ENCODE measurements at places on chromosomes 16 and 17.
A peak's percentile ranks its signal among the peaks of the same experiment; 100 is the strongest.

DNA sequence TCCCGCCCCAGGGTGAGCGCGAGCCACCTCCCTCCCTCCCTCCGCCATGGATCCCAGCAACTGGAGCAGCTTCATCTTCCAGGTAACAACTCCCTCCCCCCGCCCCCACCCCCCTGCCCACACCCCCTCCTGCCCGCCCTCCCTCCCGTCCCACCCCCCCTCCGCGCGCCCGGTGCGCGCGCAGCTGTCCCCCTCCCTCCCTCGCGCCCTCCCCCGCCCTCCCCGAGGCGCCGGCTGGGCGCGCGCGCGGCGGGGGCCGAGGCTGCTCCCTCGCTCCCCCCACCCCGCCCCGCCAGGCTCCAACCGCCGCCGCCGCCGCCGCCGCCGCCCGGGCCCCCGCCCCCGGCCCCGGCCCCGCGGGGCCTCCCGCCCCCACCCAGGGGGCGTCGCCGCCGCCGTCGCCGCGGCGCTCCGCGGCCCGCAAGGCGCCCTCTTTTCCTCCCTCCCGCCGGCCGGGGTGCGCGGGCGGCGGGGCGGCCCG, at the start of gene MAZ:
TSS of gene MAZ (plus strand) at position 431 of the 481 bp plus-strand sequence. CDS start 173 bp downstream, outside the sequence.
- DNase-seq = no peak

DNA sequence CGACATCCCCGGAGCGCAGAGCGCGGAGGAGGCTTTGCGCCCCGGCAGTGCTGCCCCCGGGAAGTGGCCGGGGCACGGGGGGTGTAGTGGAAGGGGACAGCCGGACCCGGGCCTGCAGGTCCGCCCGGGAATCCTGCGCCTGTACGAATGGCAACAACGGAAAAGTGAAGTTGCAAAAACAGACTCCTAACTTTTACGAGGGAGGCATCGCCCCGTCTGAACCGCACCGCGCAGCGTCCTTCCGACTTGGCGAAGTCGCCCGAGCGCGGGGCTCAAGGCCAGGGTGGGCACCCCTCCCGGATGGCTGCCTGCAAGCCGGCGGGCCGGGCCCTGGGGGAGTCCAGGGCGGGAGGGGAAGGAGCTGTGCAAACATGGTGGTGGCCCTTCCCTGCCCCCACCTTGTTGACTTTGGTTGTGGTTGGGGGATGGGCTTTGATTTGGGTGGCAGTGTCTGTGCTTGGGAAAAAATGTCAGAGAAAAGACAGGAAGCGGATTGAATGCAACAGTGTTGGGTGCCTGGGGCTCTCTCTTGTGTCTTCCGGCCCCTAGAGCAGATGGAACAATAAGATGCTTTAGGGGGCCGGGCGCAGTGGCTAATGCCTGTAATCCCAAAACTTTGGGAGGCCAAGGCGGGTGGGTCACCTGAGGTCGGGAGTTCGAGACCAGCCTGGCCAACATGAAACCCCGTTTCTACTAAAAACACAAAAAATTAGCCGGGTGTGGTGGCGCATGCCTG, 675 bp downstream of the RNF213 start:
- peak; percentile 84 for DNase-seq

- DNase-seq = no peak
Measured at GRCh38 chr17:50518384-50519023, 10.3 kb downstream of the MYCBPAP start.

DNA sequence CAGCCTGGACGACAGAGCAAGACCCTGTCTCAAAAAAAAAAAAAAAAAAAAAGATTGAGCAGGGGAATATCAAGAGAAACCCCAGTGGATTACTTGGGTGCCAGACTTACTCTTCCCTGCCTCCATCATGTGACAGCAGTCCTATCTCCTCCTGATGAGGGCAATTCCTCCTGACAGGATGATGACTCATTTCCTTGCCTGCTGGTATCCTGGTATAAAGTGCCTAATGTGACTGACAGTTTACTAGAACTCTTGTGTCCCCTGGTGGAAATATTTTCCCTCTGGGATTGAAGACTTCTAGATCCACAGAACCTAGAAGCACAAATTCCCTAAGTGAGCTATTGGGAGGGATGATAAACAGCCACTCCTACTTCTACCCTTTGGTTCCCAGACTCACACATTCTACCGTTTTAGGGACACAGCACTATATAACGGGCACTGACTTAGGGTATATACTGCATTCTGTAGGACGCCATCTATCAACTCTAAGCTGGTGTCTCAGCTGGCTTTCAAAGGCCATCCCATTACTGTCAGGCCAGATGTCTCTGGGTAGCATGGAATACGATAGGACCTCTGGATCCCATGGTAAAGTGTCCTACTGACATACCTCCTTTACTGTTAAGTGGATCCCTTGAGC, 114.6 kb upstream of the MED13 start:
- DNase-seq = no peak

- no peak for DNase-seq
Measured at GRCh38 chr16:16108759-16109158, 114.5 kb downstream of the ABCC6 start.

- no peak for DNase-seq
Measured at GRCh38 chr17:34113089-34113488, 142.0 kb upstream of the CCL2 start.

DNA sequence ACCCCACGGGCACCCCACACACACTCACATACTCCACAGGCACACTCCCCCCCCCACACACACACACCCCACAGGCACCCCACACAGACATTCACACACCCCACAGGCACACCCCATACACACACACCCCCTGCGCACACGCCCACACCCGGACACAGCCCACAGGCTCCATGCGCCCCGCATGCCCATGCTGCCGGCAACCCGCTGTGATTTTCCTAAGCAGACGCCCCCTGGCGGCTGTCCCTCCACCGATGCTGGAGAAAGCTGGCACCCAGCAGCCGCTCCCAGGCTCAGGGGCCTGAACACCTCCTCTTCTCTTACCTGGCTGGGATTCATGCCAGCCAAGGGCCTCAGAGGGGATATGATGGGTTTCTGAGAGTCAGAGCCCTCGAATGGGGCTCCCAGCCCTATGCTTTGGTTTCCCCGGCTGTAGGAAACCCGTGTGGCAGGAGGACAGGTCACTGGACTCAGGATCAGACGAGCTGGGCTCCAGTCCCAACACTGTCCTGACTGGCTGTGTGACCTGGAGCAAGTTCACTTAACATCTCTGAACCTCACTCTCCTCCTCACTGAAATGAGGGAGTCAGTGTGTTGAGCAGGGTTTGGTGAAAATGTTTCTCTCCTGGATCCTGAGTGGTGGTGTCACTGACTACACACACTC, 19.6 kb upstream of the TNFRSF13B start:
- DNase-seq = peak; percentile 72

DNA sequence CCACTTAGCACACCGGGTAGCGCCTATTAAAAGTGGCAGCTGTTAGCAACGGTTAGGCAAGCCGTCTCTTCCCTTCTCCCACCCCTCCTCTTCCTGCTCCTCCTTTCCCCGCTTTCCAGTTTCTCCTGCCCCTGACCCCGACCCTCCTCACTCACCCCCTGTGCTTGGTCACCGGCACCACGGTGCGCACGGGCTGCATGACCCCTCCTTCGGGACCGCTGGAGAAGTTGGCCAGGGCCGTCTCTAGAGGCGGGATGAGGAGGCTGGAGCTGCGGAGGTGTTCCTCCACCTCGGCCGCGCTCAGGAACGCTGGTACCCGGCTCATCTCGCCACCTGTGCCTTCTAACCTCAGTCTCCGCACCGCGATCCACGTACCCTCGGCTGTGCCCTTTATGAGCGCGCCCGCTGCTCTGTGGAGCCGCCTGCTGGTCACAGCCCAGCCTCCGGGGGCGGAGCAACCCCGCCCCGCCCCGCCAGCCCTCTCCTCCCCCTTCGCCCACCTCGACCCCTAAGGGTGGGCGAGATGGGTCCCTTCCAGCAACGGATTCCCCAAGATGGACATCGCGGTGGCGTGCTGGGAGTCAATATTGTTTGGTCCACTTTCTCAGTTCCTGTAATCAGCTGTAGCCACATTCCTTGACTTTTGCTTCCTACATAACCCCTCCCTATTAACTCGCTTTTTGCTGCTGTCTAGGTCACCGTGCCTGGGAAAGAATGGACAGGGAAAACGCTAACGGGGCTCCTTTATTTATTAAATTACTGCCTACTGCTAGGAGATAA, at the start of gene CRYM:
TSS of gene CRYM (minus strand) at position 364 of the 780 bp plus-strand sequence. CDS start at position 325, 39 bp downstream.
- DNase-seq = no peak

- no peak for DNase-seq
Measured at GRCh38 chr16:66705790-66706505, 9.4 kb upstream of the CMTM4 start.

GRCh38 chr16:66996324-66996982, 8.1 kb downstream of the CES4A start:
- no peak for DNase-seq

DNA sequence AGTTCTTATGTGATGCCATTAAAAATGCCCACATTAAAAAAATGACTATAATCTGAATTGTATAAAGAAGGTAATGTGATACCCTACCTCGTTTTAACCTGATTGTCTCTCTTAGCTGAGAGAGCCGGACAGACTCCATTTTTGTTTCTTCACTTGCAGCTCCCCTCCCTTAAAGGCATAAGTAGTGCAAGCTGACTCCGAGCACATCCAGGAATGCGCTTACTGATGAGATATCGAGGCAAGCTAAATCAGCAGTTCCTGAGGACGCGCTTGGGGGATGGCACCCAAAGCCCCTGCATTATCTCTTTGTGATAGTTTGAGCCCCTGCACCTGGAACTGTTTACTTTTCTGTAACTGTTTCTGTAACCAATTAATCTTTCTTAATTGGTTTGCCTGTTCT, 6.3 kb downstream of the KRT24 start:
- DNase-seq = no peak

GRCh38 chr16:12637002-12637401, 166.7 kb downstream of the CPPED1 start:
- no peak for DNase-seq

DNA sequence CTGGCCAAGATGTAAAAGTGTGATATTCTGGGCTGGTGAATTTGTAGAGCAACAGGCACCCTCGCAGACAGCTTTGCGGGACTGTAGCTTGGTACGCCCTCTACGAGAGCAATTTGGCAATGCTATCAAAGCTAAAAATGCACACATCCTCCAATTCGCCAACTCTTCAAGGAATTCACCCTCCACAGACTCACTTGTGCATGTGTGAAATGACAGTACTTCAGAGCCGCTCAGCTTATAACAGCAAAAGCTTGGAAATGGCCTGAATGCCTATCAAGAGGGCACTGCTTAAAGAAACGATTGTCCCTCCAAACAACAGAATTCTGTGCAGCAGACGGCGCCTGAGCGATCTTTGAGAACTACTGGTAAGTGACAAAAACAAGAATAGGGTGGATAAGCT, 130.8 kb downstream of the SDK2 start:
- DNase-seq = no peak

DNA sequence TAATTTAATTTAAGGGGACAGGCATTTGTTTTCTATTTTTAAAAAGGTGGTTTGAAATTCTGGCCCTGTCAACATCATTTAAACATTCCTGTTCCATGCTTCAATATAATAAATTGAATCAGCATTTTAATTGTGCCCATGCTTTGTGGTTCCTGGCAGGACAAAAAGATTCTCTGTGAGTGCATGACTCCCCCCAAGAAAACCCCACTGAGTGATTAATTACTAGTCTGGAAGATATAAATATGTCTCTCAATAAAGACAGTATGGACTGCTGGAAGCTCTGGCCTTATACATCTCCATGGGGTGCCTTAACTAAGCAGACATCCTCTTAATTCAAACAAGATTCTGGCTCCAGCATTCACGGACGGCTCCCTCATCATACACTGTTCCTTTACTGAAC, 95.0 kb upstream of the PSMD7 start:
- no peak for DNase-seq

GRCh38 chr17:73719588-73720071, 75.4 kb upstream of the SDK2 start:
- DNase-seq = no peak

DNA sequence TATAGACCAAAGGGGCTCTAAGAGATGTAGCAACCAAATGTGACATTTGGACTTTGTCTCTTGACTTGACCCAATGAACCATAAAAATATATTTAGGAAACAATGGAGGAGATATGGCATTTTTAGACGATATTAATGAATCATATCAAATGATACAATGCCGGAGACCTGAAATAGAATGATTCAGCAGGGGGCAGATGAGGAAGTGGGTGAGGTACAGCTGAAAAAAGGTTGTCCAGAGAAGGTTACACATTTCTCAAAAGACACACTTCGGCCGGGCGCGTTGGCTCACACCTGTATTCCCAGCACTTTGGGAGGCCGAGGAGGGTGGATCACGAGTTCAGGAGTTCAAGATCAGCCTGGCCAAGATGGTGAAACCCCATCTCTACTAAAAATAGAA, 16.5 kb upstream of the SNN start:
- no peak for DNase-seq

DNA sequence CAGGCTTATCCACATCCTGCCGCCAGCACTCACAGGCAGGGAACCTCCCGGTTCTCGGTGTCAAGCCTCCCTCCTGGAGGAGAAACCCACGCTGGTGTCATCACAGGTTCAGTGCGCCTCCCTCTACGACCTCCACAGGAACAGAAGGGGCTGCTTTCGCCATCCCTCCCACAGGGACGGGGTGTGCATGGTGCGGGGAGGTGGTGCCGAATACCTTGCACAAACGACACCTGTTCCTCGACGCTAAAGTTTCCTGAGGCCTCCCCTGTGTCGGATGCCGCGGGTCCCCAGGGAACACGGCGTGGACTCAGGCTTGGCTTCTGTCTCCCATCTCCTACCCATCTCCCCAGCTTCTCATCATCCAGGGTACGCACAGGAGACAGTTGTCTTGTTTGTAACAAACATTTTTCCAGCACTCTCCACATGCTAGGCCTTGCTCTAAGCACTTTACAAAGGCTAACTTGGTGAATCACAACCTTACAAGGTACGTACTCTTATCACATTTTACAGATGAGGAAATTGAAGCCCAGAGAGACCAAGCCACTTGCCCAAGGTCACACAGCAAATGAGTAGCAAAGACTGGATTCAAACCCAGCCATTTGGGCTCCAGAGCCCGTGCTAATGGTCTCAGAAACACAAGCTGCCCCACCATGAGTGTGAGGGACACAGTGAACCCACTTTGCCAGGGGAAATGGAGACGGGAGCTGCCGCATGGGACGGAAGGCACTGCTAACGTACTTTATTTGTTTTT, 271.6 kb downstream of the C16orf95 start:
- DNase-seq = no peak

- DNase-seq = no peak
Measured at GRCh38 chr16:84410361-84411138, 42.2 kb downstream of the ATP2C2 start.

DNA sequence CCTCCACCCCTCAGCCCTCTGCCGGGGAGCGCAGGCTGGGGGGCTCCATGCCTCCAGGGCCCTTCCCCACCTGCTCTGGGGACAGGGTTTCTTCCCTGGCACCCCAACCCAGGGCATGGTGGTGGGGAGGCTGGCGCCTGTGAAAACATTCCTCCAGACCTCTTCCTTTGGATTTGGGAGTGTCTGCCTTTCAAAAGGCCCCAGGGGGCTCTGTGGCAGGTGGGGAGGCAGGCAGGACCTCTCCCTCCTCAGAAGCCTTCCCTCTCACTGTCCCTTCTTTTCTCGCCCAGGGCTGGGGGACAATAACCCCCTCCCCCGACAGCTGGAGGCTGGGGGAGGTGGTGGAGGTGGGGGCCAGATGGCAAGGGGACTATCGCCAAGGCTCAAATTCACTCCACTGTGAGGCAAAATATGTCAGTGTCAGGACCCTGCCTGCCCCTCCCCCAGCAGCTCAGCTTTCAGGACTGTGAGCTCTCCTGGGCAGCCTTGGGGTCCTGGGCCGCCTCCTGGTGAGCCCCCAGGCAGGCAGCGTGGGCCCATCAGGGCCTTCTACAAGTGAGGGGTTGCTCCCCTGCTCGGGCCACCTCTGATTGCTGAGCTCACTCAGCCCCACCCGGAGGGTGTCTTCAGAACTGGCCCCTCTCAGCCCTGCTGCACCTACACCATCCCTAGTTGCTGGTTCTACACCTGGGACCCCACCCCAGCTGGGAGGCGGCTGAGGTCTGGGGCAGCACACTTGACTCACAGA, 1.8 kb downstream of the CDH15 start:
- no peak for DNase-seq
